ENCODE measurements at places on chromosomes 13 and 19. TPM values are rescaled to one million over a fixed set of nuclear protein-coding genes. Genes with fewer than 3 reads are reported as not detected.
A peak's percentile ranks its signal among the peaks of the same experiment; 100 is the strongest.

Gene CASP14
- not detected for total RNA-seq

GRCh38 chr13:62280590-62280989 lies 864.9 kb upstream of the PCDH20 start:
- DNase-seq = no peak

Gene ZNF560
- not detected for total RNA-seq

DNA sequence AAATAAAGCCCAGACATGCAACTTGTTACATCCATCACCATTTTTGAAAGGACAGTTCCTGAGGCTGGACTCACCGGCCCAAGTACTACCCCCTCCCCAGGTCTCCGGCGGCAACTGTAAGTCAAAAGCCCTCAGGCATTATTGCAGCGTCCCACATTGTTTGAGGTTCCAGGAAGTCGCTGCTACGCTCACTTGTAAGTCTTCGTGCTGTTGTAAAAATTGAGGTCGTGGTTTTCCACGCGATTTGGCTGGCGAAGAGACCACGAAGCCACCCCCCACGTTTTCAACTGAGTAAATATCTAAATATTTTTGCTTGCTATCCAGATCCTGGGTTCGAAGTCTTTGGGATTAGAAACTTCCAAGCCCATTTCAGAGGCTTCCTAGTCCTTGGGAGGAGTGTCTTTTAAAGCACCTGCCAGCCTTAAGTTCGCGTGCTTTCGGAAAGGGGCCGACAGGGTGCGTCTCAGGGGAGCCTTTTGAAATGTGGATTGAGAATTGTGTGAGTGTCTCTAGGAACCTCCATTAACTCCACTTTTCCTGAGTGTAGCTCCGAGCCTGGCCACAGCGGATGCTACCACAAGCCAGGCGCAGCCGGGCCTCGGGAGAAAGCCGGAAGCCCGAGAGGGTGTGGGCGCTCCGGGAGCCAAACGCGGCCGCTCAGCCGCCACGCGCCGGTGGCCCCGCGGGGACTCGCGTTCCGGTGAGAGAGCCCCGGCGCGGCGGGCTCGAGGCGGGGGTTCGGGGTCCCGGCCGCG lies 434 bp upstream of the FNDC3A start:
- peak; percentile 72 for DNase-seq

GRCh38 chr13:111175935-111176334 lies 60.8 kb downstream of the ARHGEF7 start:
- no peak for DNase-seq

DNA sequence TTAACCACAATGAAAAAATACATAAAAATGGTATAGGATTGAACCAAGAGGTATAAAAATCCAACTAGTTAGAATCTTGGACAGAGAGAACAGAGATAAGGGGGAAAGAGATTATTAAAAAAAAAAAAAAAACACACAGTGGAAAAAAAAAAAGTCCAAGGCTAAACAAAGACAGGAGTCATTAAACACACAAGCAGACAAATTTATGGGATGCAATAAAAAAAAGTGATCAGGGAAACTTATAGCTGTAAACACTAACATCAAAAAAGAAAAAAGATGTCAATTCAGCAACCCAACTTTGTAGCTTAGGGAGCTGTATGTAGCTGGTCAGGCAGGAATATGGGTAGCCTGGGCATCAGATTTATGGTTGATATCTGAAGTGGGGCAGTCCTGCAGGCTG lies 129.0 kb downstream of the DNAJC3 start:
- DNase-seq = no peak

DNA sequence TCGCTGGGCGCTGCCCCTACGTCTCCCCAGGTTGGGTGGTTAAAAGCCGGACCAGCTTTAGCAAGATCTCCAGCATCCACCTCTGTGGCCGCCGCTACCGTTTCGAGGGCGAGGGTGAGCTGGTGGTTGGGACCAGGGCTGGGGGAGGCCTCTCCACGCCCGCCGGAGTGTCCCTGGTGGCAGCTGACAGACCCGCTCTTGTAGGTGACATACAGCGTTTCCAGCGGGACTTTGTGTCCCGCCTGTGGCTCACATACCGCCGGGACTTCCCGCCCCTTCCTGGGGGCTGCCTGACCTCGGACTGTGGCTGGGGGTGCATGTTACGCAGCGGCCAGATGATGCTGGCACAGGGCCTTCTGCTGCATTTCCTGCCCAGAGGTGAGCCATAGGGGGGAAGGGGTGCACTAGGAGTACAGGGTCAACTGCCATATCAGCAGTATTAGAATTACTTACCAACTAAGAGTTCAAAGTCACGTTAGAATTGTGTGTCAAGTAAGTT lies 1.1 kb downstream of the ATG4D start:
- DNase-seq = no peak

DNA sequence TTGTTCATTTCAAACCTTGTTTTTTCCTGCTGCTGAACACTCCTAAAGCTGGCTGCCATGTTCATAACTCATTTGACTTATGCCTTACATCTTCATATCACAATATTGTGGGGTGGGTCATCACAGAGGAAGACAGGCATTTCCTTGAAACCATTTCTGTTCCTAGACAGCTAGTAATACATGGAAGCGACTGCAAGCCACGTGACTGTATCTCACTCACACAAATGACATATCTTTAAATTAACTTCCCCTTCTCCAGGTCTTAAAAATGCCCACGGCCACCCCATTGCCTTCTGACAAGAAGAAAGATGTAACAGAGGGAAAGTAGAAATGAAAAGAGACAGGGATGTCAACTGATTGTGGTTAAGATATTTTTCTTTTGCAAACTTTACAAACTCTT lies 236.8 kb downstream of the LMO7 start:
- DNase-seq = no peak

Gene TUBA3C
- not detected for total RNA-seq

DNA sequence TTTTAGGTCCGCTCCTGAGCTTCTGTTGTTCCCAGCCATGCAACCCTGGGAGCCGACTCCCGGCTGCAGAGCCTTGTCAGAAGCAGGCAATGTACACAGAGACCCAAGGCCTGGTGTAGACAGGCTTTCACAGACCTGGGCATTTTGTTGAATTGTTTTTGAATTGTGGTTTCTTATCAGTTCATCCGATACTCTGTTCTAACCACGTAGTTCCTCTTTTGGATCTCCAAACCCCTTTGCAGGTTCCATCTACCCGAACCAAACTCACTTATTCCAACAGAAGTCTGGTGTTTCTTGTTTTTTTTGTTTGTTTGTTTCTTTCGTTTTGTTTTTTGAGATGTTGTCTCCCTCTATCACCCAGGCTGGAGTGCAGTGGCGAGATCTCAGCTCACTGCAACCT lies 6.3 kb upstream of the NLRP2 start:
- DNase-seq = no peak

Gene ZIC2
- total RNA-seq = not detected
